DMS79 (cell line): ENCODE measurements at places on chromosomes 2 and 18.
A peak's percentile ranks its signal among the peaks of the same experiment; 100 is the strongest.

DNA sequence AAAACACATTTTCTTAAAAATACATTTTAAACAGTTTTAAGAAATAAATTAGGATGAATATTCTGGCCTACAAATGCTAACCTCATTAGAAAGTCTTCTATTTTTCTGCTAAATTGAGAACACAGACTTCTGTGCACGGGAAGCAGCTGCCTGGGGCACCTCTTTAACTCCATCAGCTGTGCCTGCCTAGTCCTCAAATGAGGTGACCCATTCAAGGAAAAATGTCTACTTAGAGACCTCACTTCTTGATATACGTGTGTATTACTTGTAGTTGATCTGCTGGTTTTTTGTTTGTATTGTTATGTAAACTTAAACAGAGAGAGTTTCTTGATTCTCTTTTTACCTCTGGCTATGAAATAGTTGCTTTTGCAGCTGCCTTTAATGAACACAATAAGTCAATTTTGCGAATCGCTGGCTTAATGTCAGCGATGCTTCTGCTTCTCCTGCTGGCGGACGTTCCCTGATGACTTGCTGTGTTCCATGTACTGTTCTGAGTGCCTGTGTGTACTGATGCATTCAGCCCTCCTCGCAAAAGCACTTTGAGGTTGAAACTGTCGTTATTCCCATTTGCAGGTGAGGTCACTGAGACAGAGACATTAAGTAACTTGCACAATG is 88.7 kb upstream of the TXNDC2 start:
- DNase-seq: peak; percentile 43

- DNase-seq: no peak
These were observed 380.9 kb upstream of the GYPC start for GRCh38 chr2:126275098-126275497.

DNA sequence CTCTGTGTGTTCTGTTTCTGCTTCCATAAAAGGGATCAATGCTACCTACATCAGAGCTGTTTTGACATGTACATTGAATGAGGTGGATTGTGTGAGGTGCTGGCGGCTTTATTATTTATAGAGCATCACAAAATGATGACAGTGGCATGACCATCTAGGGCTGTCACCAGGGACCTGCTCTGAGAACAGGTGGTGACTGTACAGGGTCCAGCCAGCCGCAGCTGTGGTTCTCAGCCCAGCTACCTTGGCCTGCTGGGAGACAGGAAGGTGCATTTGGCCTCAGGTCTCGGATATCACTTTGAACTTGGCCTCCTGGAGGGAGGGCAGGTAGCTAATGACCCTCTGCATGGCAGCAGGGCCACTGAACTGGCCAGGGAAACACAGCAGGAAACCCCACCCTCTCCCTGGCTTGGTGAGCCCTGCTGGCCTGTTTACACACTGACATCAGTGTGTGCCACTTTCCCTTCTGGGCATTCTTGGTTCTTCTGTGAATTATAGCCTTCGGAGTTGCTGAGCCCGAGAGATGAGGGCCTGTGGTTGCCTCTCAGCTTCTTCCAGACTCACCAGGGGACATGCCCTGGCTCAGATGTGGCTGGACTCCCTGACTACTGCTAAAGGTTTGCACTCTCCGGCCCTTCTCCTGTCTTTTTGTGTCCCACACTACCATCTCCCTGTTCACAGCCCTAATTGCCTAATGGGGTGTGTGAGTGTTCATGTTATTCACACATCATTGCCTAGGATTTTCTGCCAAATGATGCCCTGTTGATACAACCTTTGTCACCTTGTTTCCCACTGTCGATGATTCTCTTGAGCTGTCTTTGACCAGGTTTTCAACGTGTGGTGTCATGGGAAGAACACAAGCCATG is 109.2 kb upstream of the RAB12 start:
- DNase-seq: no peak

GRCh38 chr2:200138391-200139124 is 167.9 kb upstream of the SPATS2L start:
- DNase-seq: no peak

DNA sequence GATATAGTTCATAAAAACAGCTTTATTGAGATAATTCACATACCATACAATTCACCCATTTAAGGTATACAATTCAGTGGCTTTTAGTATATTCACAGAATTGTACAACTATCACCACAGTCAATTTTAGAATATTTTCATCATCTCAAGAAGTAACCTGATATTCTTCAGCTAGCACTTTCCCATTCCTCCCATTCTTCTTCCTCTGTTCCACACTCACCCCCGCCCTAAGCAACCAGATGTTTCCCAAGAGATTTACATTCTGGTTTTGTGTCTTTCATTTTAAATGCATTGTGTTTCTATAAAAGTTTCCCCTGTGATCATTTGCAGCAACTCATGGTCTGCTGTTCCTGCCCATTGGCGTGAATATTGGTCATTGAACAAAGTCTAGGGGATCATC is 5.4 kb downstream of the GPN1 start:
- DNase-seq: no peak

DNA sequence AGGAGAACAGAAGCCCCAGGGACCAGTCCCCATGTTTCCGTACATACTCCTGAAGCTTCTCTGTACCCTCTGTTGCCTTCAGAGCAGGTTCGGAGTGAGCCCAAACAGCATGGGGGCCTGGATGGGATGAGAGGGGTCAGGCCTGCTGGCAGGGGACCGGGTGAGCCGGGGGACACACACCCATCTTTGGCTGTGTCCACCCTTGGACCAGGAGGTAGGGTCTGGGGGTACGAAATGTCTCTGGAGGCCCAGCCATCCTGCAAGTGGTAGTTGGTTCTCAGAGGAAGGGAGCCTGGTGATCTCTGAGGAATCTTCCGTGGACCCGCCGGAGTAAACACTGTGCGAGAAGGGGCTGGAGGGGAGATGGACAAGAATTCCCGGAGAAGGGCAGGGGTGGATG is 15.3 kb downstream of the FBLN7 start:
- no peak for DNase-seq

DNA sequence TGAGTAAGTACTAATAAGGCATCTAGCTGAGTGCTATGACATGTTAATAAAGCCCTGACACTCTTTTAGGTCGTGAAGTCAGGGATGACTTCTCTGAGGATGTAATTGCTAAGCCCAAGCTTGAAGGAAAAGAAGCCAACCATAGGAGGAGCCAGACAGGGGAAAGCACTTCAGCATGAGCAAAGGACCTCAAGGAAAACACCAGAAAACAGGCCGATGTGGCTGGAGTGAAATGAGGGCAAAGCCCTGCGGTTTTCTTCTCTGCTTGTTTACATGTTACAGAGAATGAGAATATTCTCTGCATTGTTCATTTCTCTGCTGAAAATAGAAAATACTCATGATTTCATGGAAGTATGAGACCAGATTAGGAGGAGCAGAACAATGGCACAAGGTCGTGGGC is 112.5 kb upstream of the ARHGAP28 start:
- DNase-seq: no peak

- no peak for DNase-seq
These were observed 14.0 kb downstream of the STAM2 start for GRCh38 chr2:152161598-152161997.

GRCh38 chr2:203870941-203871340 is 3.4 kb downstream of the CTLA4 start:
- no peak for DNase-seq

- DNase-seq: no peak
These were observed 38.5 kb downstream of the SFT2D3 start for GRCh38 chr2:127739800-127740199.

GRCh38 chr2:143347901-143348414 is 218.7 kb downstream of the ARHGAP15 start:
- DNase-seq: no peak

- DNase-seq: no peak
These were observed 19.5 kb upstream of the ASXL3 start for GRCh38 chr18:33558529-33558928.

DNA sequence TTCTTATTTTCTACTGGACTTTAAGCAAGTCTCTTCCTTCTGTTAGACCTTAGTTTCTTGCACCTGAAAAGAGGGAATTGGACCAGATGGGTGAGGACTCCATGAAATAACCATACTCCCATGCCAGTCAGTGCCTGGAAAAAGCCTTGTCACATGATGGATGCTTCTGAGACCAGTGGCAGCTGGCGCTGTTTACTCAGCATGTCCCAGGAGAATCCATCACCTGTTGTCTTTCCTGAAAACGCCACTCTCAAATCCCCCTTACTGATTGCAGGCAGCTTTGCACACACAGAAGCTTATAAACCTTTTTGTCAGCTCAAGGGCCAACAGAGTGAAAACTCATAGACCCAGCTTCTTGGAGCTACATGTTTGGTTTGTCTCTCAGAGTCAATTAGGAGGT is 117.6 kb downstream of the POLE4 start:
- DNase-seq: peak; percentile 76

- DNase-seq: no peak
These were observed 142.9 kb upstream of the MEX3C start for GRCh38 chr18:51340332-51340731.

DNA sequence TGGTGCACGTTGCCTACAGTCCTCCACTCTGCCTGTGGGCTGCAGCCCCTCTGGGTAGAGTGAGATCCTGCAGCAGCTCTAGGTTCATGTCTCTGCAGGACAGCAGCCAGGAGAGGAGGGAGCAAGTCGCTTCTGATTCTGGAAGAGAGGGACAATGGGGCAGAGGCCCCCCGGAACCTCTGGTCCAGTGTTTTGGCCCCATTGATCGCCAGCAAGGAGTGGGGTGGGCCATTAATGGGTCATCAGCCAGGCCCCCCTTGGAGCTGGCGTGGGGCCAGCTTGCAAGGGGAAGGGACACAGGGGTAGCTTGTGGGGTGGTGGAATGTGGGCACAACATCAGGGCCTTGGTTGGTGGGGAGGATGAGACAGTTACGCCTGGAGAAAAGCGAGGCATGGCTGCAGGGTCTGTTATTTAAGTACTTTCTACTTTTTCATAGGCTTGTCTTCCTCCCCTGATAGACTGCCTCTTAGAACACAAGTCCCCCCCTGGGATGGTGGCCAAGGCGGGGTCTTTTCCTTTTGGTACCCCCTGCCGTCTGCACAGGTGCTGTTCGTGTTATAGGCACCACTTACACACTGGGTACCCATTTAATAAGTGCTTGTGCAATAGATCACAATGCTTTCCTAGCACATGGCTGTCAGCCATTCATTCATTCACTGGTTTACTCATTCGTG is 44.6 kb downstream of the INHBB start:
- no peak for DNase-seq

GRCh38 chr2:42009657-42010580 is 37.9 kb upstream of the PKDCC start:
- DNase-seq: no peak

GRCh38 chr2:40249577-40249976 is 202.3 kb downstream of the SLC8A1 start:
- no peak for DNase-seq

DNA sequence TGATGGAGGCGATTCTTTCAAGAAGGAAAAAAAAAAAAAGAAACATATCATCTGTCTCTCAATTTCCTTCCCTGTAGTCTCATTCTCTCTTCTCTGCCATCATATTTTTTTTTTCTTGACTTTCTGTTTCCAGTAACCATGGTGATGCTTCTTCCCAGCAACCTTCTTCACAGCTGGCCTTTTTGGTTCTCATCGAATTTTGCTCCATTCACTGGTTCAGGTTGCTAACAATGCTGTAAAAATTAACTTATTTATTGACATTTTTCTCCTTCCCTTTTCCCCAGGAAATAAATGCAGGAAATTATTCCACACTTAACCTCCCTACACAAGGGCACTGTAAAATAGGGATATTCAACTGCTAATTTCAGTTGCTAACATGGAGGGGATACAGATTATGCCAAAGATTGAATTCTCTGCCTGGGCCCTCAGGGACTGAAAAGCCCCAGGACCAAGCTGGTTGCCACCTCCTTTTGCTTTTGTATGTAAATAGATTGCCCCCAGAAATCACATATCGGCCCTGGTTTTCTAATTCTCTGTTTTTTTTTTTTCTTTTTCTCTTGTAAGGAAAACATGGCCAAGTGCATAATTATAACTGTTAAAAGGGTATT is 154.7 kb downstream of the MAP2 start:
- no peak for DNase-seq

DNA sequence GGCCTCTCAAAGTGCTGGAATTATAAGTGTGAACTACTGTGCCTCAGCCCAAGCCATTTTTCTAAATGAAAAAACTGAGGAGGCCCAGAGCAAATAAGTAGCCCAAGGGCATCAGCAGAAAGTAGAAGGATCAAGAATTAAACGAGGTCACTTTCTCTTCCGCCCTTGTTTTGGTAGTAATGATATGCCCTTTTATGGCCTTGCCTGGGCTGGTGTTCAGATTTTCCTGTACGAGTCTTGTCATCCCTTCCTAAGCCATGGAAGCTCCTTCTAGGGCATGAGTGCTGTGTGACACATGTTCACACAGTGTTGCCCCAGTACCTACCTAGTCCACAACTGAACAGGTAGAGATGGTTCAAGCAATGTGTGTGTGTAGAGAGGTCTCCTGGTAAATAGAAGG is 6.6 kb downstream of the HPCAL1 start:
- no peak for DNase-seq

- DNase-seq: no peak
These were observed 45.2 kb downstream of the STRADB start for GRCh38 chr2:201496785-201497184.

- no peak for DNase-seq
These were observed 283.4 kb downstream of the MTX2 start for GRCh38 chr2:176552501-176553135.

DNA sequence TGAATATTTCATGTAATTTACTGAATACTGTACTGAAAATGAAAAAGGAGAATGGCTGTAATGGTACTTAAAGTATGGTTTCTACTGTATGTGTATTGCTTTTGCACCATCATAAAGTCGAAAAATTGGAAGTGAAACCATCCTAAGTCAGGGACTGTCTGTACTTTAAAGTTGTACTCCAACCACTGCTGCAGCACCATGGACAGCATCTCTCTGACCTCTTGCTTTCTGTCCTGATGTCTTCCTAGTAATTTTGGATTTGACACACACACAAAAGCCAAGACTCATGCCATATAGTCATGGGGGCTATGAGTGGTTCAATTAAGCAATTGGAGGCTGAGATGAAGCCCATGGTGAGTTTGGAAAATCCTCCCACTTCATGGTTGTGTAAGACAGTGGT is 256.3 kb upstream of the PKDCC start:
- DNase-seq: no peak

DNA sequence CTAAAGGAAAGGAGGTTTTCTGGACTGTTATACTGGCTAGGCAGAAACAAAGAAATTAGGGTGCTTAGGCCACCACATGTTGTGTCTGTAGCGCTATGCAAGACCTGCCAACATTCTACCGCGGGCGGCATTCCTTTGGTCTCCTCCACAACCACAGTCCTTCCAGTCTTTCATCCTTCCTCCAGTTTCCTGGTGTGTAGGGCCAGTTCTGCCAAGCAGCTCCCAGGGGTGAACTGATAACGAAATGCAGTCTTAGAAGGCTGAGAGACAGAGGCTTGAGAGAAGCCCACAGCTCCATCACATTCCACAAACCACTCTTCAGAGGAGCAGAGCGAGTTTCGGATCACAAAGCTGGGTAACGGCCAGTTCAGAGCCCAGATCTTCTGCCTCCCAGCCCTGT is 19.5 kb upstream of the CXXC1 start:
- DNase-seq: no peak
